Cardiac muscle cell (in vitro differentiated cells and primary cell): ENCODE measurements at places on chromosomes 3 and 15. TPM values are rescaled to one million over a fixed set of nuclear protein-coding genes. Genes with fewer than 3 reads are reported as not detected.

CORO2B gene
- 2.9 and 3.3 TPM in 2 replicates for total RNA-seq

HHLA2 gene
- total RNA-seq, result 0.48 TPM in 1 of 2 replicates, not detected in the other

CSPG5 gene
- 3.2 and 5.0 TPM in 2 replicates for total RNA-seq

C2CD4B gene
- total RNA-seq, result 0.15 TPM in 1 of 2 replicates, not detected in the other

PLCH1 gene
- total RNA-seq, result 6.2 and 7.8 TPM in 2 replicates
